Chondrocyte (in vitro differentiated cells): ENCODE measurements at places on chromosomes 6 and 20. TPM values are rescaled to one million over a fixed set of nuclear protein-coding genes. Genes with fewer than 3 reads are reported as not detected.
A peak's percentile ranks its signal among the peaks of the same experiment; 100 is the strongest.

The SLC22A23 gene
- total RNA-seq: 10.9 to 36.4 TPM (median 35.8 TPM) in 3 replicates

The SPATA25 gene
- total RNA-seq: 0.49 to 1.4 TPM (median 1.2 TPM) in 3 replicates

The FILIP1 gene
- total RNA-seq: 0.51 to 7.1 TPM (median 7.0 TPM) in 3 replicates

DNA sequence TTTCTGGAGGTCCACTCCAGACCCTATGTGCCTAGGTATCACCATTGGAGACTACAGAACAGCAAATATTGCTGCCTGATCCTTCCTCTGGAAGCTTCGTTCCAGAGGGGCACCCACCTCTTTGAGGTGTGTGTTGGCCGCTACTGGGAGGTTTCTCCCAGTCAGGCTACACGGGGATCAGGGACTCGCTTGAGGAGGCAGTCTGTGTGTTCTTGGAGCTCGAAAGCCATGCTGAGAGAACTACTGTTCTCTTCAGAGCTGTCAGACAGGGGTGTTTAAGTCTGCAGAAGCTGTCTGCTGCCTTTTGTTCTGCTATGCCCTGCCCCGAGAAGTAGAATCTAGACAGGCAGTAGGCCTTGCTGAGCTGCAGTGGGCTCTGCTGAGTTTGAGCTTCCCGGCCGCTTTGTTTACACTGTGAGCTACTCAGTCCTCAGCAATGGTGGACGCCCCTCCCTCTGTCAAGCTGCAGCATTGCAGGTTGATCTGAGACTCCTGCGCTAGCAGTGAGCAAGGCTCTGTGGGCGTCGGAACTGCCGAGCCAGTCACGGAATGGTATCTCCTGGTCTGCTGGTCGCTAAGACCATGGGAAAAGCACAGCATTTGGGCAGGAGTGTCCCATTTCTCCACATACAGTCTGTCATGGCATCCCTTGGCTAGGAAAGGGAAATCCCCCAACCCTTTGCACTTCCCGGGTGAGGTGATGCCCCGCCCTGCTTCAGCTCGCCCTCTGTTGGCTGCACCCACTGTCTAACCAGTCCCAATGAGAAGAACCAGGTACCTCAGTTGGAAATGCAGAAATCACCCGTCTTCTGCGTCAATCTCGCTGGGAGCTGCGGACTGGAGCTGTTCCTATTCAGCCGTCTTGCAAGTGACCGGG, 32.5 kb upstream of the ASCC3 start:
- H3K4me3 ChIP-seq: peak overlapping the region; percentile 47
- peaks cover 5% of the 10 kb centered on the region for H3K36me3 ChIP-seq
- no peaks in the 10 kb centered on the region for H3K4me1 ChIP-seq

DNA sequence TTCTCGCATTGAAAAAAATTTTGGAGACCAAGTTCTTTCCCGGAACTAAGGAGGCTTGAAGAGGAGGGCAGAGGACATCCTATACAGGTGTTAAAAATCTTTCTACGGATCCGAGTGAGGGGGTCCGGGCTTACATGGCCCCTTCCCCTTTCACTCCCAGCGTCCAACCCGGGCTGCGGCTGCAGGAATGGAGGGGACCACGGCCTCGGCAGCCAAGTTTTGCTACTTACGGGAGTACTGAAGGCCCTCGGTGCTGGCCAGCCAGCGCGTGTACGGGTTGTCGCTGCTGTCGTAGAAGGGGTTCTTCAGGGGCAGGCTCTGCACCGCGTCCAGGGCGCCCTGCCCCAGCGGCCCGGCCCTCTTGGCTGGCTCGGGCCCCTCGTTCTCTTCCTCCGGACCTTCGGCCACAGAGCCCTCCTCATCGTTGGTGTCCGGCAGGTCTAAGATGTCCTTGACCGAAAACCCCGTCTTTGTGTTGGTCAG, 642 bp downstream of the NKX2-2 start:
- DNase-seq: no peak
- peaks cover 73% of the 10 kb centered on the region for H3K27me3 ChIP-seq
- H3K36me3 ChIP-seq: peaks cover 6% of the 10 kb centered on the region
- no peak overlapping the region for H3K4me3 ChIP-seq
- peaks cover 47% of the 10 kb centered on the region for H3K4me1 ChIP-seq

DNA sequence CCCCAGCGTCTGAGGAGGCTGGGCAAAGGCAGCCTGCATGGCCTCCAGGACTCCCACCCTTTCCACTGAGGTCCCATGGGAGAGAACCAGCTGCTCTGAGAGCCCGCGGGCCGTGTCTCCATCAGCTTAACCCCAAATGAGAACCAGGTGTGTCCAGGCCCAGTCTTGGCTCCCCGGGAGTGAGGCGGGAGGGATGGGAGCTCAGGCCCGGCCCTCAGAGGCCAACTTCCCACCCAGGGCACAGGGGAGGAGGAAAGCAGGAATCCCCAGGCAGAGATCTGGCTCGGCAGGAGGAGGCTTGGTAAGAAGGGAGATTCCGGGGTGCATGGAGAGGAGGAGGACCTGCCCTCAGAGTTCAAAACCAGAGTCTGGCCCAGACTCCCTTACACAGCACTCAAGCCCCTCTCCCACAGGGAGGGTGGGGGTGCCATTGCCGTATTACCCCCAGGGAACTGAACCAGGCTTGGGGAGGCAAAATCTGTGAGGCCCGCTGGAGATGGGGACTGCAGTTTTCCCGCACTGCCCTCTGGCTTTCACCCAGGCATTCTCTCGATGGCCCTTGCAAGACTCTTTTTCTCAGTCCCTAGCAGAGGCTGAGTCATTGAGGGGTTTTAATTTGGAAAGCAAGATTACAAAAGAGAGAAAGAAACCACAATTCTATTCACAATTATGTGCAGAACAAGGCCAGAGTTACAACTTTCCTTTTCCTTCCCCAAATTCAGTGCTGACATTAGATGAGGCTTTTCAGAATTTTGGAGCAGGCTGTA, 17.1 kb downstream of the FOXF2 start:
- DNase-seq: no peak
- no peaks in the 10 kb centered on the region for H3K36me3 ChIP-seq
- H3K4me1 ChIP-seq: peaks cover 3% of the 10 kb centered on the region
- no peak overlapping the region for H3K27ac ChIP-seq
- peaks cover 20% of the 10 kb centered on the region for H3K27me3 ChIP-seq

DNA sequence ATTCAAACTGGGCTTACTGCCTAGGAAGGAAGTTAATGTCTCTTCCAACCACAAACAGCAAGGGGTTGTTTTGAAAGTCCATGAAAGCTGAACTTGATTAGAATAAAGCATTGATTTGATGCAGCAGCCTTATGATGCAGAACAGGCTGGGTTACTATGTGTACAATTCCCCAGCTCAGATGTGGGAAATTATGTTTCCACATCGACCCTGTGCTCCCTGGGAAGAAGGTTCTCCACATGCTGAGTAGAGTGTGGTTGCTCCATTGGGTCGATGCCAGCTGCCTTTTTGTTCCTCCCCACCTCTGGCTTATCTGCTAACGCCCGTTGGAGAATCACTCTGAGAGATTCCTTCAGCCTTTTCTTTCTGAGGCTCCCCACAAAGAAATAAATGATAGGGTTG, 1.2 kb downstream of the MAS1L start:
- DNase-seq: no peak
- no peak overlapping the region for H3K4me3 ChIP-seq
- H3K4me1 ChIP-seq: peaks cover 15% of the 10 kb centered on the region
- no peak overlapping the region for H3K27ac ChIP-seq

GRCh38 chr6:170152124-170152926, 138.6 kb downstream of the DLL1 start:
- H3K4me1 ChIP-seq: no peaks in the 10 kb centered on the region
- H3K36me3 ChIP-seq: no peaks in the 10 kb centered on the region
- H3K27me3 ChIP-seq: peaks cover 42% of the 10 kb centered on the region

GRCh38 chr6:28981431-28981832, 23.7 kb downstream of the ZNF311 start:
- H3K36me3 ChIP-seq: no peaks in the 10 kb centered on the region
- no peaks in the 10 kb centered on the region for H3K27me3 ChIP-seq
- peak overlapping the region; percentile 70 for H3K4me3 ChIP-seq
- peaks cover 46% of the 10 kb centered on the region for H3K4me1 ChIP-seq
- DNase-seq: no peak

DNA sequence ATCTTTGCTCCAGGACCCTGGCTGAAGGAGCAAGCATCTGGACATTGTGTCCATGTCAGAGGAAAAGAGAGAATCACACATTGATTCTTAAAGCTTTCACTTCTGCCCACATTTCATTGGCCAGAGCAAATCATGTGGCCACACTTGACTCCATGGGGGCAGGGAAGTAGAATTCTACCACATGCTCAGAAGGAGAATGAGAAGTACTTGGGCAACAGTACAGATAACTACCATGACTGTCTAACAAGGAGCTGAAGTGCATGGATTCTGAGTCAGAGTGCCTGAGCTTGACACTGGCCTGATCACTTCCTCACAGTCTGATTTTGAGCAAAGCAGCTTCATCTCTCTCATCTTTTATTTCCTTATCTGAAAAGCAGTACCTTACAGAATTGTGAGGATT, 38.6 kb downstream of the GHRH start:
- H3K27me3 ChIP-seq: no peaks in the 10 kb centered on the region
- no peak for DNase-seq
- H3K4me3 ChIP-seq: no peak overlapping the region
- H3K27ac ChIP-seq: no peak overlapping the region
- H3K4me1 ChIP-seq: peaks cover 2% of the 10 kb centered on the region
- H3K36me3 ChIP-seq: peaks cover 30% of the 10 kb centered on the region

The SNAI1 gene
- total RNA-seq: 4.9 to 15.1 TPM (median 6.1 TPM) in 3 replicates

The OR2H2 gene
- not detected in 3 replicates for total RNA-seq

The ZSCAN16 gene
- 2.5 to 3.0 TPM (median 3.0 TPM) in 3 replicates for total RNA-seq

DNA sequence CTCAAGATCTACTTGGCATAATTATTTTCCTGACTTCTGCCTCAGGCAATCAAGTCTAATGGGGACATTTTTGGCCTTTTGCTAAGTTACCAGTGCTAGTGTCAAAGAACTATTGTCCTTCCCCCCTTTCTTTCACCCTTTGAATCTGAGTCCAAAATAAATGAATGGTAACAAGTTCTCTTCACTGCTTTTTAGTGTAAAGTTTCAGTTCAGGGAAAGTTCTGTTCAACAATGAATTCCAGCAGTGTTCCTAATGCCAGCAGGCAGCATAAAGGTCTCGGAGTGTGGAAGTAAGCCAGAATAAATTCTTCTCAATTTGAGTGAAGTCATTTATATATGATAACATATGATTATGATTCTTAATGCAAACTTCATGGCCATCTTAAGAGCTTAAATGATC, 20.8 kb upstream of the TSPYL1 start:
- H3K27ac ChIP-seq: peak overlapping the region; percentile 34
- DNase-seq: no peak
- peaks cover 19% of the 10 kb centered on the region for H3K4me1 ChIP-seq
- peaks cover 3% of the 10 kb centered on the region for H3K36me3 ChIP-seq
- H3K27me3 ChIP-seq: no peaks in the 10 kb centered on the region

The HSF2 gene
- 11.0 to 12.3 TPM (median 11.2 TPM) in 3 replicates for total RNA-seq

DNA sequence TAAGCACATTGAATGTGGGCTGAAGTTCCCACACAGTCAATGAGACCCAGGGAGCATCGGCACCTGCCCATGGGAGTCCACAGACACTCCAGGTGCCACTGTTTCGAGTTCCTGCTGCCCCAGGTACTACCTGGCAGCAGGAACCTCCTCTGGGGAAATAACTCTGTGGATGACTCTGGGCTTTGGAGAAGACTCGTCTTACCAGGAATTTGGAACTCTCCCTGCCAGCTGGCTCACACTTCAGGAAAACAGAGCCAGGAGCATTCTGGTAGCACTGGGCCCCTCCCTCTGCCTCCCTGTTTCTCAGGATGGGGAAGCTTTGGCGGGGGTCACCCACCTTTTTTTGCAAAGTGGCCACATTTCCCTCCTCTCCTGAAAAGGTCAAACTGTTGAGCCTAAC, 69.5 kb upstream of the MC3R start:
- no peak overlapping the region for H3K27ac ChIP-seq
- no peaks in the 10 kb centered on the region for H3K27me3 ChIP-seq
- H3K4me1 ChIP-seq: no peaks in the 10 kb centered on the region
- DNase-seq: no peak

DNA sequence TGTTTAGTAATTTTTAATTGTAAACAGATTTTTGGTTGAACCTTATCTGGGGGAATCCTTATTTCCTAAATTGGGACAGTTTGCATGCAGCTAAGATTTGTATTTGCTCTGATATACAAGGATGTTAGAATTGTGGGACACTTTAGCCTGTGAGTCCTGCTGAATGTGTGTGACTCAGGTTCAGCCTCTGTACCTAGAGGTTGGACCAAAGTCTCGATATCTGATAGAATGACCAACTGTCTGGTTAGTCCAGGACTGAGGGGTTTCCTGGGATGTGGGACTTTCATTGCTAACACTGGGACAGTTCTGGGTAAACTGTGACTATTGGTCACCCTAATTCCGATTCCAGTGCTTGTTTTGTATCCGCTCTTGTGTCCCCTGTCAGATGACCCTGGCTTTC, 20.2 kb upstream of the TULP4 start:
- no peak overlapping the region for H3K4me3 ChIP-seq
- no peak for DNase-seq
- H3K36me3 ChIP-seq: peaks cover 16% of the 10 kb centered on the region
- H3K4me1 ChIP-seq: peaks cover 10% of the 10 kb centered on the region
- no peak overlapping the region for H3K27ac ChIP-seq
- no peaks in the 10 kb centered on the region for H3K27me3 ChIP-seq

- H3K4me1 ChIP-seq: peaks cover 5% of the 10 kb centered on the region
- no peak for DNase-seq
- H3K4me3 ChIP-seq: no peak overlapping the region
- H3K36me3 ChIP-seq: no peaks in the 10 kb centered on the region
- no peak overlapping the region for H3K27ac ChIP-seq
Measured at GRCh38 chr6:98382246-98382645, 452.1 kb upstream of the POU3F2 start.

DNA sequence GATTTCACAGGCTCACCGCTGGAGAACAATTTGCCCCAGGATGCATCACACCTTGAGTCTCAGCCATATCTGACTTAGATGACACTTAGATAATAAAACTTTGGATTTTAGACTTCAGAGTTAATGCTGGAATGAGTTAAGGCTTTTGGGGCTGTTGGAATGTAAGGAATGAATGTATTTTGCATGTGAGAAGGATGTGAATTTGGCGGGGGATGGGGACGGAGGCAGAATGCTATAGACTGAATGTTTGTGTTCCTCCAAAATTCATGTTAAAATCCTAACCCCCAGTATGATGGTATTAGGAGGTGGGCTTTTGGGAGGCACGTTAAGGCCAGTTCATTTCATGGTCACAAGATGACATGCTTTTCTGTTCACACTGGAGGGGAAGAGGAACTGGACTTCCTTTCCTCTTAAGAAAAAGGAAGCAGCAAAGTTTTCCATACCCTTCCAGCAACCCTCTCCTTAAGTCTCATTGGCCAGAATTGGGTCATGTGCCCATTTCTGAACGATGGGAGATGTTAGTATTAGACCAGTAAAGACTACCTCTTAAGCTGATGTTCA, 5.8 kb upstream of the SRXN1 start:
- H3K36me3 ChIP-seq: no peaks in the 10 kb centered on the region
- DNase-seq: no peak
- no peak overlapping the region for H3K27ac ChIP-seq

The ALDH8A1 gene
- 0.18 to 0.40 TPM (median 0.39 TPM) in 3 replicates for total RNA-seq

- no peaks in the 10 kb centered on the region for H3K36me3 ChIP-seq
- no peak overlapping the region for H3K4me3 ChIP-seq
- no peak overlapping the region for H3K27ac ChIP-seq
- H3K27me3 ChIP-seq: peaks cover 5% of the 10 kb centered on the region
- no peak for DNase-seq
Measured at GRCh38 chr20:15176929-15177328, 839.5 kb upstream of the FLRT3 start.
